ENCODE measurements at places on chromosomes 2 and 18.

DNA sequence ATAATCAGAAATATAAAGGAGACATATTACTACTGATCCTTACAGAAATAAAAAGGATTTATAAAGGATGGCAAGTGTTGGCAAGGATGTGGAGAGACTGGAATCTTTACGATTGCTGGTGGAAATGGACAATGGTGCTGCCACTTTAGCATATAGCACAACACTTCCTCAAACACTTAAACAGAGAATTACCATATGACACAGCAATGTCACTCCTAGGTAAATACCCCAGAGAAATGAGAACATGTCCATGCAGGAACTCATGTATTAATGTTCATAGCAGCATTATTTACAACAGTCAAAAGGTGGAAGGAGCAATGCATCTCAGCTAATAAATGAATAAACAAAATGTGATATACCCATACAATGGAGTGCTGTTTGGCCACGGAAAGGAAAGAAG lies 137.5 kb downstream of the NDUFA10 start:
- no peak for DNase-seq

DNA sequence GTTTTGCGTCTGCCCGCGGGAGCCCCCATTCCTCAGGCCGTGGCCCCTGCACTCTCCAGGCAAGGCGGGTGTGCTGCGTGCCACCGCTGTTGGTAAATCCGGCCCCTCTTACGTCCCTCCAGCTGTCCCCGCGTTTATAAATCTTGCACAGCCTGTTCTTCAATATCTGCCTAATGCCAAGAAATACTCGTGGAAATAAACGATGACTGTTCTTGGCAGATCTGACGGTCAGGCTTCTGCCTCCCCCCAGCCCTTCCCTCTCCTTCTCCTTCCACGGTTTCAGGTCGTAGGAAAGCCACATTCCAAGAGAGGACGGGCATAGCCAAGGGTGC lies 20.5 kb downstream of the ODC1 start:
- DNase-seq = no peak

- no peak for DNase-seq
These were observed 111.2 kb downstream of the PRPF40A start for GRCh38 chr2:152606081-152606480.

DNA sequence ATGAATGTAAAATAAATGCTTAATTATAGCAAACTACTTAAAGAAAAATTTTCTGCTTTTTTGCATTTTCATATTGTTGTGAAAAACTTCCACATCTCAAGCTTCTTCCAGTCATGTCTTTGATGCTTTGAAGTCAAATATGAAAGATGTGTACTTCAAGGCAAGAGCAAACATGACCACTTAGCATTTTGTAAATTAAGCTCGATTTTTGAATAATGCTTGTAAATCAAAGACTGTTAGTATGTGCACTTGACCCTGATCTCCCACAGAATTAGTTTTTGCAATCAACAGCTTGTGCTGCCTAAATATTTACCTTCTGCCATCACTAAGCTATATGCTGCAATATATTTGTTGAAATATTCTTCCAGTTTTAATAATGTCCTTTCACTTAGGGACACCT lies 486.1 kb upstream of the ID2 start:
- DNase-seq = no peak

DNA sequence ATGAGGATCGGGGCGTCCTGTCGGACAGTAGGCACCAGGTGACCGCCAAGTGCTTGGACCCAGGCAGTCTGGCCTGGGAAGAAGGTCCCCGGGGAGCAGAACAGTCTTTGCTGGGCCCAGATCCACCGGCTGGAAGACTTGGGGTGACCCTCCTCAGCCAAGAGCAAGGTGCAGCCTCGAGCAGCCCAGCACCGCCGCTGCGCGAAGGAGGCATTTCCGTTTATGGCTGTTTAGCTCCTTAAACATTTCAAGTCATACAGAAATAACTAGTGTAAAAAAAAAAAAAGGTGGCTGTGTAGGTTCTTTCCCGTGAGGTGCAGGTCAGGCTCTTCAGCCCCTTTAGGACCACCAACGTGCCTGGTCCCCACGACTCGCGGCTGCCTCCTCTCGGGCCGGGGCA lies 370.2 kb downstream of the CMPK2 start:
- DNase-seq = no peak

DNA sequence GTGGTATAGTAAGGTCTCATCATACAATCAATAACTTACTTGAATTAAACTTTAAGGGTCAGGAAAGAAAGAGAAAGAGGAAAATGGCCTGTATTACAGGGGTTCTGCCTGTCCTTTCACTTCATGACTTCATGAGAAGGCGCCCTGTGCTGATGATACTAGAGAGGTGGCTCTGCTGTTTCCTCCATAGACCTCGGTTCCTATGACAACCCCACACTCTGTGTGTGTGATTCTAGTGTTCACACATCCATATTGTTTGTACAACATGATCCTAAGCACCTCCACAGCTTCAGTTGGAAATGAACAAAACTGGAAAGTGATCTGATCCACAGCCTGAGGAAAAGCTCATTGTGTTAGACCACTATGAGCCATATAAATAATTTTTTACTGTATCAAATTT lies 7.0 kb upstream of the REEP1 start:
- DNase-seq = no peak

DNA sequence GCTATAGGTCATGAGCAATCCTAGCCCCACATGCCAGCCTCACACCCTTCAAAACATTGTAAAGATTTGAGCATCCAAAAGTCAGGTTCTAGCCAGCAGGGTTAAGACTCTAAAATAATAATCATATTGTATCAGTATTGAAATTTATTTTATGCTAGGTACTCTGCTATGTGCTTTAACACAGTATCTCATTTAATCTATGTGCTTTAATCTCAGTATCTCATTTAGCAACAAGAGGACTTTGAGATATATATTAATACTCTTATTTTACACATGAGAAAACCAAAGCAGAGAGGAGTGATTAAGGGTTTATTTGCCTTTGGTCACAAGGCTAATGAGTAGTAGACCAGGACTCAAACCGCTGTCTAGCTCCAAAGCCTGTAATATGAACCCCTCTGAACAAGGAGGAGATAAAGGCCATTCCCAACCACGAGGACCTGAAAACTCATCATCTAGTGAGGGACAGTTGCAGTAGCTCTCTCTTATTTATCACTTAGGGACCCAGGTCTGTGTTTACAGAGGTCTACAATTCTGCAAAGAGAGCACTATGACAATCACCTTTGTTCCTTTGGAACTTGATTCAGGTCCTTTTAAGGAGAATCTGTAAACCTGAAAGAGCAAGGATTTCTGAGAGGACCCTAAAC lies 116.5 kb upstream of the SERTAD2 start:
- DNase-seq = no peak

GRCh38 chr18:45169610-45170009 lies 445.7 kb upstream of the SLC14A2 start:
- peak; percentile 95 for DNase-seq

- no peak for DNase-seq
These were observed 55.8 kb downstream of the ASXL2 start for GRCh38 chr2:25822190-25823117.

DNA sequence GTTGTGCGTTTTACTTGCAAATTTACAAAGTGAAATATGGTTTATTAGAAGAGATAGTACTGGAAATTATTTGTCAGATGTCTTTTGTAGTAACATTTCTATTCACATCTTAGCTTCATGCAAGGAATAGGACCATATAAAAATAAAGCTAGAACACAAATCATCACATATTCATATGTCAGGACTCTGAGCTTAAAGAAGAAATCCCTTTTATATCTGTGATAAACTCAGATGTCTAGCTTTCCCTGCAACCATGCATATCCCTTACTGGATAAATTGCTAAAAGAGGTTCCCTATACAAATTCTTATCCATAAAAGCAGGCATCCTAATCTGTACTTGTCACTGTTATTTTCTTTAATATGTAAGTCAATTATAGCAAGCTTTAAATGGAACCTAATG lies 178.5 kb downstream of the NRXN1 start:
- no peak for DNase-seq

GRCh38 chr2:208255557-208256106 lies 761 bp upstream of the IDH1 start:
- no peak for DNase-seq

- DNase-seq = no peak
These were observed 116.7 kb downstream of the CELF4 start for GRCh38 chr18:37448946-37449345.

DNA sequence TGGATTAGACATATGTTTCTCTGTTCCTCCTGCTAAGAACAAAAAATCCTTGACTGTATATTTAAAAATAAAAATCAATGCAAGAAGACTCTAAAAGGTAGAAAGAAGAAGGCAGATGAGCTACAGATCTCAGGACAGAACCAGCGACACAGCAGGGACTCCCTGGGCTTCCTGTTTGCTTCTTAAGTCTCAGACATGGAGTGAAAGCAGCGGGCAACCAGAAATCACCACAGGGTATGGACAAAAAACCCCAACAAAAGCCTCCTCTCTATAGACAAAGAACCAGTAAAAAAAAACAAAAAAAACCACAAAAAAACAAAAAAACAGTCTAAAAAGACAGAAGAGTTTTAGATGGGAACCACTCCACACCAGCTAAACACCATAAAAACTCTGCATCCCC lies 971.0 kb upstream of the GYPC start:
- DNase-seq = no peak

GRCh38 chr2:226383461-226383860 lies 416.2 kb downstream of the IRS1 start:
- no peak for DNase-seq

DNA sequence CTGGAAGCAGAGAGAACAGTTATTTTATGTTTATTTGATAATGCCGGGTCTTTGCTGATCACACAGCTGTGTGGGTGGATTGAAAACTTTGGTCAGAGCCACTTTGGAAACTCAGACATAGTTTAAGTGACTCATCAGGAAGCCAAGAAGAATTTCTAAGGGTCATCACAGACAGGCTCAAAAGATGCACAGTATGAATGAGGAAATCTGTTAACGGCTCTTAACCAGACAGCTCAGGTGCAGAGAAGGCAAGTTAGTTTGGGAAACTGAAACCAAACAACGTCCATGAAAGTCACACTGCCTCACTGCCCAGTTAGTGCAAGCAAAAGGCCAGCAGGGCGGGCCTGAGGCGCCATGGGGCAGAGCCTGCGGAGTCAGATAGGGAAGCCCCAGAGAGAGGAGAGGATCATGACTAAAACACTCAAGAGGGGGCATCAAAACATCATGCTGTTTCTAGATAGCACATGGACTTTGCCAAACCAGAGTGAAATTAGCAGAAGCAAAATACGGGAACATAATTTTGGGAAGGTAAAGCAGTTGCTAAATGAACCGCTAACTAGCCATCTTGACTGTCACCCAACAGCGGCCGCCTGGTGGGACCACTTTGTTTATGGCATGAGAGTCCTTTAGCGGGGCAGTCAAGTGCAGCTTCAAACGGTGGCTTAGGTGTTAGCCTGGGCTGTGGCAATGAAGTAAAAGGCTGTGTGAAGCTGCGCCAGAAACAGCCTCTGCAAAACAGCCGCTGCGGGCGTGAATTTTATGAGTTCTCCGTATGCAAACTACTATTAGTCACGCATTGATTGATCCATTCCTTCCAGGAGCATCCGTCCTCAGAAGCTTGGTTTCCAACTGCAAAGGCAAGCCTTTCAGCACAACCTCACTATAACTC lies 101.2 kb downstream of the KCTD18 start:
- DNase-seq = peak; percentile 94
